ENCODE measurements at places on chromosomes 2 and 18.

- no peak for DNase-seq
These were observed 3.8 kb downstream of the VPS54 start for GRCh38 chr2:64015391-64015790.

DNA sequence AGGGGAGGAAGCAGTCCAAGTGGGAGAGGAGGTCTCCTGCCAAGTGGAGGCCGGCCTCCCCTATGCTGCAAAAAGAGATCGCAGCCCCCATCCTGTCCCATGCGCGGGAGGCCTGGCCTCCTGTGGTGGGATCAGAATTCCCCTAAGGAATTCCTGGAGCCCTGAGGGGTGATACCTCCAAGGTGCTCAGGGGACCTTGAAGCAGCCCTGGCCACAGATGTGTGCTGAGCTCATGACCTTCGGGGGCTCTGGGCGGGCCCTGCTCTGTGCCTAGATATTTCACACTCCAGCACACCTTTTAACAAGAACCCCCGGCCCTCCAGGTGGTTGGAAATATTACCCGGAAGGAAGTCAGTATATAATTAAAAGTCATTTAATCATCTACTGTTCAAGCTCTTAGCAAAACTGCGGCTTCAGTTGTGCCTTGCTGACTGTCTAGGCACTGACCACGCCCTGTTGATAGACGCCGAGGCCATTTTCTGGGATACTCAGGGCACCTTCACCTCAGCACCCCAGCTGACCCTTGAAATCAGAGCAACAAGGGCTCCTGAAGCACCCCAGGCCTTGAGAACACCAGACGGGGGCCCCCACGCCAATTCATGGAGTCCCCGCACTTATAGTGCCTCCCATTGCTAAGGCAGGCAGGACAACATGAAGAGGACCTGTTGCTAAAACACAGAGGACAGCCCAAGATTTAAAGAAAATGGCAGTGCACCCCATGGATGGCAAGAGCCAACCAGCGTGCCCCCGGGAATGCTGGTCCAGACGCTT, 119.1 kb downstream of the NDUFA10 start:
- DNase-seq = no peak

- peak; percentile 75 for DNase-seq
These were observed 383.4 kb downstream of the PTPRM start for GRCh38 chr18:7950380-7951136.

GRCh38 chr18:3262234-3263131, 550 bp downstream of the MYL12B start:
- DNase-seq = no peak

DNA sequence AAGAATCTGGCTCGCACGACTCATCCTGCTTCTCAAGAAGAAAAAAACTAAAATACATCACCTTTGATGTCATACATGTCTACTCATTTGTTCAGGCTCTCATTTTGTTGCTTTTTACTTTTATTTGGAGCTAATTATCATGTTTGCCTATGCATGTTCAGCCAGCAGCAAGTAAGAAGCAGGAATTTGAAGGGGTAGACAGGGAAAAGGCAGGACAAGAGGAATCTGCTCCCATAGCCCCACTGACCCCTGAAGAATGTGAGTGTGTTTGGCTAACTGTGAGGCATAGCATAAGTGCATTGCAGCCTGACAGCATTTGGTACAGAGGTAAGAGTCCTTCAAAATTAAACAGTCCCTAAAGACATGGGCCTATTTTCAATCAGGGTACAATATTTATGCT, 72.7 kb downstream of the NYAP2 start:
- DNase-seq = no peak

- DNase-seq = peak; percentile 76
These were observed 45.5 kb upstream of the CAB39 start for GRCh38 chr2:230666885-230667712.

DNA sequence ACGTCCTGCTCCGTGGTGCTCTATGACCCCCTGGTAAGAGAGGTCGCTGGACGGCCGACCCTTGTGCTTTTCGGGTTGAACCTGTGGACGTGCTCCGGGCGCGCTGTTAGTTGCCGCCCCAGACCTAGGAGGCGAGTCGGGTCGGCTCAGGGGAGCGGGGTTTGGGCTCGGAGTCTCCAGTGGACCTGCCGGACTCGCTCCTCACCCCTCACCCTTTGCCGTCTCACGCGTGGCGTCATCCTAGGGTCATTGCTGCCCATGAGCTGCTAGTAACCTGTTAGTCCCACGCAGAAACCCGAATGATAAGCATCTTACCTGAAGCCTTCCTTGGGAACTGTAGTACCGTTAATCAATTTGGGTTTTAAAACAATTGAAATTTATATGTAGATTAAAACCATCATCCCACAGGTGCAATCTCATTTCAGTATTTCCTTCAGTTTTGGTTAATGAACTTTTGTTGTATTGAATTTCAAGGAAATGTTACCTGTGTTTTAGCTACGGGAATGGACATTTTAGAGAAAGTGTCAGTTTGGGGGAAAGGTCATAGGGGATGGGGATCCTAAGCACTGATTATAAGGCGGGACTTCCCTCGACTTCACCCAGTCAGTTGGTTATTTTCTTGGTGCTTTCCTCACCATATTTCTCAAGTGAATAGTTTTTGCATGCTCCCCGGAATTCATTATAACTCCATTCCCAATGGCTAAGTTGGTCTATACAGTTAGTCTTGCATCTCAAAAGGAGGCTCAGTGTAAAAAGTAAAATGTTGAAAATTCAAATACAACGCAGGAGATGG, 536 bp downstream of the ELP2 start:
- no peak for DNase-seq

DNA sequence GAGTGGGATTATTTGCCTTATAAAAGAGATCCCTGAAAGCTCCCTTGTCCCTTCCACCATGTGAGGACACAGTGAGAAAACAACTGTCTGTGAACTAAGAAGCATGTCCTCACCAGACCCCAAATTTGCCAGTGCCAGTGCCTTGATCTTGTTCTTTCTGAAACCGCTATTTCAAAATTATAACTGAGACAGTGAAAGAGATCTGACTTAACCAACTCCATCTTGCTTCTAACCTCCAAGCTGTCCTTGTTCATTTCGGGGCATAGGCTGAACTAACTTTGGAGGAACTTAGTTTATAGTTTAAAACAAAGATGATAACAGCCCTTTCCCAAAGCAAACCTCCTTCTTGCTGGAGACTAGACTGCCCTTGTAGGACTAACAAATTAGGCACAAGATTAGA, 563.9 kb downstream of the ADCYAP1 start:
- no peak for DNase-seq

DNA sequence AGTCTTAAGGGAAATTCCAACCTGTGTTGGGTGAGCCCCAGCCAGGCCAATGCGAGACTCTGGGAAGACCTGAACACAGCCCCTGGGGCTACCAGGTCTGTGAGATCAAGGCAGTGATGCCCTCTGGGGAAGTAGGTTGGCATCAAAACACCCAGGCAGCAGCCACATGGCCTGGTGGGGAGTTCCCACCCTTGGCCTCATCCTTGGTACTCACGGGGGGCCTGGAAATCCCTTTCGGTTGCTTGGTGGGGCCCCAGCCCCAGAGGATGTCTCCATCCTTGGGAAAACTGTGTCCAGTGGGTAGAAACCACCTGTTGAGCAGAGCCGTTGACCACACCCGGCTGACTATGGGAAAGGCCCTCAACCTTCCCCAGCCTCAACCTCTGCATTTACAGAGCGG, 56.0 kb upstream of the PXDN start:
- no peak for DNase-seq

GRCh38 chr2:101980368-101980767, 11.4 kb upstream of the IL1R2 start:
- DNase-seq = no peak

- no peak for DNase-seq
These were observed 340.1 kb downstream of the ARHGAP15 start for GRCh38 chr2:143469323-143469722.

DNA sequence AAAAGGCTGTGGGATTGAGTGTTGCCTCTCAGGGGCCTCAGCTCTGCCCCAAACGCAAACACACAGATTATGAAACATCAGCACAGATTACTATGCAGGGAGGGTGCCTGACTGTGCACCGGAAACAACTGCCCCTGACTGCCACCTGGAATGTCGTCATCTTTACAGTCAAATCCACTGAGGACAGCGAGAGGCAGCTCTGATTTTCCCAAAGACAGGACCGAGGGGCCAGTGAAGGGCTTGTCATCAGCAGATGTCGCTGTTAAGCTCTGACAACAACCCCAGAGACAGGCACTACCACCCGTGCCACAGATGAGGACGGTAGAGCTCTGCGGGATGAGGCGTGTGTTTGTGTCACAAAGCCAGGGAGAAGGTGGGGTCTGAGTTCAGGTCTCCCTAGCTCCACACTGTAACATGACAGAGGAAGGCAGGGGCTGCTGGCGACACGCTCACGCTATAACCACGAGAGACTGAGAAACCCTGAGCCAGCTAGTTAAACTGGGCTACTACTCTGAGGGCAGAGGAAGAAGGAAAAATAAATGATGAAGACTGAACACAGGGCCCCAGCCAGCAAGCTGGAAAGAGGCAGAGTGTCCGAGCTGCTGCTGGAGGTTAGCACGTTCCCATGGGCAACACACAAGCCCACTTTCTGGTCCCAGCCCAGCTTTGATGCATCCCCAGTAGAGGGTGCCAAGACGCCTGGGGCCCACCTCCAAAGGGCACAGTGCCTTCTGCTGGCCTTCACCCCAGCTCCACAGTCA, 47.0 kb downstream of the PARD6G start:
- peak; percentile 35 for DNase-seq

- peak; percentile 88 for DNase-seq
These were observed 79.4 kb upstream of the ZNF532 start for GRCh38 chr18:58785171-58785805.

DNA sequence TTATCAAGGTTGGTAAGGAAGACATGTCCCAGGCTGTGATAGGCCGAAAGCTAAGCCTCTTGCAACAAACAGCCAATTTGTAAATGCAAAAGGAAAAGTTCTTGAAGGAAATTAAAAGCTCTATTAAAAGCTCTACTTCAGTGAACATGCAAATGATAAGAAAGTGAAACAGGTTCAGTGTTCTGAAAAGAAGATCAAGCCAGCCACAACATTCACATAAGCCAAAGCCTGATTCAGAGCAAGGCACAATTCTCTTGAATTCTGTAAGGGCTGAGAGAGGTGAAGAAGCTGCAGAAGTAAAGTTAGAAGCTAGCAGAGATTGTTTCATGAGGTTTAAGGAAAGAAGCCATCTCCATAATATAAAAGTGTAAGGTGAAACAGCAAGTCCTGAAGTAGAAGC, 1259.5 kb upstream of the PIK3C3 start:
- no peak for DNase-seq

DNA sequence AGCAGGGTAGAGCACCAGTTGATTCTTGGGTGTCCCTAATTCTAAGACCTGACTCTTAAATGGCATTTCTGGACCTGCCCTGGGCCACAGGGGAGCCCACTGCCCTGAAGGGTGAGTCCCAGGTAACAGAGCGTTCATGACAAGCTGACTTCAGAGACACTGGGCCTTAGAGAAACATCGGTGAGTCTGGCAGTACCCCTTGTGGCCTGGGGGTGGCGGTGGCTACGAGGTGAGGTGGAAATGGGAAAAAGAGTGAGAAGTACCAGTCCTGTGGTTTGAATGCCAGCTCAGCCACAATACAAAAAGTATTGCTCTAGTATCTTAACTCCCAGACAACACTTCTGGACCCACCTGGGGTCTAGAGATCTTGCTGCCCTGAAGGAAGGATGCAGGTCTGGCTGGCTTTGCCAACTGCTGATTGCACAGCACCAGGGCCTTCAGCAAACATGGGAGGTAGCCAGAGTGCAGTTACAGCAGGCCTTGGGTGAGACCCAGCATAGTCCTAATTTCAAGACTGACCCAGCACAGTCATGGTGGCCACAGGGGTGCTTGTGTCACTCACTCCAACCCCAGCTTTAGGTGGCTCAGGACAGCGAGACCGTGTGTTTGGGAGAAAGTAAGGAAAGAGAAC, 44.5 kb downstream of the USP34 start:
- peak; percentile 51 for DNase-seq

GRCh38 chr18:75931079-75931478, 503.6 kb upstream of the SMIM21 start:
- no peak for DNase-seq

- no peak for DNase-seq
These were observed 5.4 kb downstream of the IRS1 start for GRCh38 chr2:226794196-226794661.

DNA sequence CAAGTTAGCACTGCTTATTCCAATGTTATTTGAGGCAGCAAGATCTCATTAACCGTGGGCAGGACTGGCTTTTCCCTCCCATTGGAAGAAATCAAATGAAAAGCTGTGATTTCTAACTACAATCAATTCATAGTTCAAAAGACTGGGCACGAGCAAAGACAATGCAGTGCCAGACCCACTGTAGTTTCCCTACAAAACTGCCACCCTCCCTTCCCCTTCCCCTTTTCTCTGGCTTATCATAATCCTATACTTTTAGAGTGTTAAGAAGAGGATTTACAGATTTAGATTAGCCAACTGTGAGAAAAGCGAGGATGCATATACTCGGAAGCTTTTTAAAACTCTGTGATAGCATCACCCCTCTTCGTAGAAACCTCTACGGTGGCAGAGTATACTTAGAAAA, 260.4 kb downstream of the STK39 start:
- no peak for DNase-seq

DNA sequence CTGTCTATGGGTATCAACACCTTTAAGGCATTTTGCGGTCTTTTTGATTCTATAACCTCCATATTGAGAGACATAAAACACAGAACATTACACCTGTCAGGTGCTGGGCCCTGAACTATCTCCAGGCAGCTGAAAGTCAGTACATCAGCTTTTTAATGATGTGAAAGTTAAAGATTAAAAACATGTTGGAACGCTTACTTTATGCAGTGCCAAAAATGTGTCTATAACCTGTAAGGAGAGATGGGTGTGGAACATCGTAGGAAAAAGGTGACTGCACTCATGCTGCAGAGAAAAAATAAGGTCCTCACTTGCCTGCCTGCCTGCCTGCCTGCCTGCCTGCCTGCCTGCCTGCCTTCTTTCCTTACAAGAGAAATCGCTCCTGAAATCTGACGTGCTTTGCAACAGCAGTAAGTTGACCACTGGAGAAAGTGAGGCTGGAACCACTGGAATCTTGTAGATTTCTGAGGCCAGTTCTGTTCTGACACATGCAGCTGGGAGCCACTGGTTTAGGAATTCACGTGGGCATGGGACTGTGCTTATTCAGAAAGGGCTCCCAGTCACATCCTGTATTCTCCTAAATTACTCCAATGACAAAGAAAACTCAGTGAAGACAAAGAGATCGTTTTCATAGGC, 34.1 kb downstream of the BCL11A start:
- DNase-seq = peak; percentile 24

DNA sequence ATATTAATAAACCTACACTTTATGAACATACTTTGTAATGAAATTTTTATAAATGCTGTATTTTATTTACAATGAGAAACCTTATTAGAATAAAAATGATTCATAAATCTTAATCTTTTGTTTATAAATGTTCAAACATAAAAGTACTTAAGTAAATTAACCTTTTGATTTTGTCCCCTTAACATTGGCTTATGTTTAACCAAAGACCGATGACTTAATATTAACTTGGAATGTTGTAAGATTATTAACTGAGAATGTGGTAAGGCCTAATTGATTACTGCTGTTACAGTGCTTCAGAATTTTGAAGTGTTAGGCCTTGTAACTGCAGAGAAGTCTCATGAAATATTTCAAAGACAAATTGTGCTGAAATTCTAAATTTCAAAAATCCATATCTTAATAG, 5.7 kb downstream of the CPS1 start:
- no peak for DNase-seq

Measured in Daoy (cell line).